ENCODE measurements at places on chromosomes 13 and 19.

GRCh38 chr13:75468098-75468497, 13.9 kb downstream of the TBC1D4 start:
- DNase-seq: no peak

DNA sequence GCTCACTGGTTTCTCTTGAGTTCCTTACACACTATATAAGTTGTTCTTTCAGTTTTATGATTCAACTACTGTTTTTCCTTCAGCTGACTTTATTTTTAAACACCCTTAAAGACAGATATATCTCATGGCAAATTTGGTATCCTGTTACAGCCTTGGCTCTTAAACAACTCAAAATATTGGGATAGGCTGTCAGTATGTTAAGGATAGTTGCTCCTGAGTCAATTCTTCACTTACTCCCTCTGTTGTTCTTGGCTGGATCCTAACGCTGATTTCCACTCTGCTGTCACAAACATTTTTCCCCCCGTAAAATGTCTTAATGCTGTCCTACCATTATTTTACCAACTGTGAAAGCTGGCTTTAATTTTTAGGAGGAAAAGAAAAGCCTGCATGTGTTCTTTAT, 1.2 kb downstream of the KCNRG start:
- DNase-seq: no peak

- no peak for DNase-seq
Observed at GRCh38 chr13:101570410-101570809, 117.9 kb downstream of the ITGBL1 start.

GRCh38 chr13:71866335-71867130, 471 bp downstream of the DACH1 start:
- DNase-seq: peak; percentile 16

DNA sequence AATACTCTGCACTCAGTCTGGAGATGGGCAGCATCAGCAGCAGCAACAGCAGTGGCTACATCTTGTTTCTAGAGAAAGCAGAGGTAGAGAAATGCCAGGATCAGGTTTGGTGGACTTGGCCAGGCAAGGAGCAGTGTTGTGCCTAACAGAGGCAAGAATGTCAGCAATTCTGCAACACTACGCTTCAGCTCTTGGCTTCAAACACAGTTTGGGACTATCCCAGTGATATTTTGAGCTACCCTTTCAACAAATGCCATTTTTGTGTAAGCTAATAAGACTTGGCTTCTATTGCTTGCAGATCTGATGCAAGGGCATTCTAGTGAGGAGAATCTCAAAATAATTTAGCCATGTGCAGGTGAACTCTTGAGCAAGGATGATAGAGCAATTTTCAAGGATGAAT, 271.3 kb downstream of the PCDH20 start:
- DNase-seq: no peak

GRCh38 chr13:22018076-22018835, 347.4 kb downstream of the FGF9 start:
- DNase-seq: no peak

- DNase-seq: no peak
Observed at GRCh38 chr19:33558856-33559255, 37.3 kb upstream of the PEPD start.

DNA sequence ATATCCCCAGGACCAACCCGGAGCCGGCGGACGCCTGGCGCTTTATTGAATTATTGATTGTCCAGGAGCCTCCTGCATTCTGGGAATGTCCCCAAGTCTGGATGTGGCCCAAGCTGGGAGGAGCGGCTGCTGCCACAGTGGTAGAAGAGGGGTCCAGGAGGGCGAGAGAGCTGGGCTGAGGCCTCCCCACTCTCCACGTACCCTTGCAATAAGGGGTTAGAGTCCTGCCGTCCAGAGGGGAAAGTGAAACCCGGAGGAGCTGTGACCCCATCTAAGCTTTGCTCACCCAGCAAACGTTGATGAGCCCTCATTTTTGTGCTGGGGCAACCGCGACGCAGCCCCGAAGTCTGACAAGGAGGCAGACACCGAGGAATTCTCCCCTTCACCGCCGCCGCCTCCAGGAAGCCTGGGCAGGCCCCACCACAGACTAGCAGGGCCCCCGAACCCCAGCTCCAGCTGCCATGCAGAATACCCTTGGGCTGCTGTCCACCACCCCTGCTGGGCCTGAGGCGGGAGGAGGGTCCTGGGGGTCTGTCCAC, 1.4 kb upstream of the C2CD4C start:
- DNase-seq: no peak

DNA sequence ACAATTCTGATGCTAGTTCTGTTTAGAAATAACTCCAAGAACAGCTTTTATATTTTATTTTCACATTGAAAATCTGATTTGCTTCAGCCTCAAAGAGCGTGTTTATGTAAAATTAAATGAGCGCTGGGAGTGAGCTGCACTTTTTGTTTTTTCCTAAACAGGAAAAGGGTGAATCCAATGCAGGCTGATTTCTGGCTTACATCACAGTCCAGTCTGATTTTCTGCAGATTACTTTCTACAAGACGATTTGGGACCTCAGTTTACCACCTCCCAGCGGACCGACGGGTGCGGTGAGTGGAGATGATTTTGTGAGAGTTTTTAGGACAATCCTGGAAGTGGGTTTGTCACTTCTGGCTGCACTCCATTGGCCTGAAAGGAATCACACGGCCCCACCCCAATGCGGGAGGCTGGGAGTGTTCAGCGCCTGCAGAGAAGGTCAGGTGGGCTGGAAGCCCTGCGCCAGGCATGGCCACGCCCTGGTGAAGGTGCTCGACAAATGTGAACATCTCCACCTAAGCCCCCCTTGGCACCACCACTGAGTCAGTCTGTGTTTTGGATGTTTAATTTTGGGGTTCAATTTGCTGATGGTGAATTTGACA, 90.1 kb downstream of the ANKRD10 start:
- no peak for DNase-seq
